Neural progenitor cell (in vitro differentiated cells): ENCODE measurements at places on chromosomes 3 and 15.

DNA sequence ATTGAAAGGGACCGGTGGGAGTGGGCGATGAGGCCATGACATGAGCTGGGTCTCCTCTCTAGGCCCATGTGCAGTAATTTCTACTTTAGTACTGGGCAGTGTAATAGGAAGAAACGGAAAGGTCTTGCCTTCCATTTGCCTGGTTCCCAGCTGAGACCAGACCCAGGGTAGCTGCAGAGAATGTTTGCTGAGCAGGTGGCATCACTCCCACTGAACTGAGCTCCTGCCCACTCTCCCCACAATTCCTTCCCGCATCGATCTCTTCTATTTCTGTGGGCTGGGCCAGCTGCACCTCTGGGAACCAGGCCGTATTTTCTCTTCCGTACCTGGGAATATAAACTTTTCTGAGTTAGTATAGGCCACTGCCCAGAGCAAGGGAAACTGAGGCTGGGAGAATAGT lies 15.8 kb downstream of the ESYT3 start:
- DNase-seq, result no peak

DNA sequence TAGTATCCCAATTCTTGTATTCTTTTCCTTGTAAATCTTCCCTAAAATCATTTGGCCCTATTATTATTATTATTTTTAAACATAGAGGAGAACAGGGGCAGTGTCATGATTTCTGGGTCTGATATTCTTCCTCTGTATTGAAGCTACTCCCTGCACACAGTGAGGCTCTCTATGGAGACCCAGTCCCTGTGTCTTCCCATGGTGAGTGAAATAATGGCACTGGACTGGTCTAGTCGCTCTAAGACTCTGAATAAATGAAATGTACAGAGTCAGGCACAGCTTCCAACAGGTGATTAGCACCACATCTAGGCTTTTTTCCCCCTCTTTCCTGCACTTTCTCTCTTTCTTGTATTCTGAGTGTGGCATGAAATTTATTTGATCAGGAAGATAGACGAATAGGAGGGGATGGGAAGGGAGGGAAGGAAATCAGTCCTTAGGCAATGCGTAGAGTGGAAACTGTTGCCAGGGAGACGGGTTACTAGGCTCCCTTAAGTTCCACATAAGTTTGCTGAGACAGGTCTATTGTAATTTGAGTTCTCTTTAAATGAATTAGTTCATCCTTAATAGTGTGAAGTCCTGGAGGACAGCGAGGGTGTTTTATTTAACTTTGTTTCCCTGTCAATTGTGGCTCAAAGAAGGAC lies 49.0 kb upstream of the NDN start:
- no peak for DNase-seq

GRCh38 chr3:8441969-8442559 lies 59.6 kb upstream of the LMCD1 start:
- DNase-seq, result peak; percentile 84

GRCh38 chr3:2984831-2985220 lies 125.3 kb downstream of the IL5RA start:
- no peak for DNase-seq

GRCh38 chr3:139296141-139296718 lies 47.6 kb upstream of the MRPS22 start:
- no peak for DNase-seq

DNA sequence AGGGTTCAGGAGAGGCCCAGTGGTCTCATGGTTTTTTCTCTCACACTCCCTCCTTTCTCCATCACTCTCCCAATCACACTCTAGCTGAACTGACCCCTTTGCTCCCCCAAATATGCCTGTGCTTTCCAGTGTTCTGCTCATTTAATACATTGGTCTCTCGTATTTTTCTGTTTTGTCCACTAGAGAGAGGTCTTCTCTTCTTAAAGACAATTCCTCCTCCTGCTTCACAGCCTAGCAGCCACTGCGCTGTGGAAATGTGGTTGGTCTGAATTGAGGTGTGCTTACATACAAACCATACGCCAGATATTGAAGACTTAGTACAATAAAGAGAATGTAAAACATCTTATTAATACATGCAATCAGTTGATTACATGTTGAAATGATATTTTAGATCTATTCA lies 60.6 kb upstream of the XCR1 start:
- no peak for DNase-seq

DNA sequence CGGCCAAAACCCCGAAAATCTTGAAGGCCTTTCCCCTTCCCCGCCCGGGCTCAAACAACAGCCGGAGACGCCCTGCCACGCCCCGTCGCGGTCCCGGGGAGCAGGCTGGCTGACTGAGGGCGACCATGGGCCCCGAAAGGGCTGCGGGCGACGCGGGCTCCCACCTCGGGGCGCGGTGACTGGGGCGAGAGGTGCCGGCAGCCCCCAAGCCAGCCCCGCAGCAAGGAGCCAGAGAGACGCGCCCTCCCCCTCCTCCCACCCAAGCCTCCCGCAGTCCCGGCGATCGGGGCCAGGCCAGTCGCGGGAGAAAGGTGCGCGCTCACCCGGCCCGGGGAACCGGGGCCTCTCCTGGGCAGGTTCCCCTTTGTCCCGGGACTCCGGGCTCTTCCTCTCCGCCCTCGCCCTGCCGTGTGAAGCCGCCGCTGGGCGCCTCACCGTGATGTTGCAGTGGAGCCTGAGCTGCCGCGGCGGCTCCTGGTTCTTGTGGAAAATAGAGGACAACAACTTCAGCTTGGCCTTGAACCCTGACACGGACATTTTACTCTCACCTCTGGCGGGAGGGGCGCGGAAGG lies 30.6 kb upstream of the ZSCAN2 start:
- DNase-seq, result peak; percentile 33

GRCh38 chr3:167787440-167787839 lies 51.9 kb downstream of the SERPINI1 start:
- DNase-seq, result no peak

DNA sequence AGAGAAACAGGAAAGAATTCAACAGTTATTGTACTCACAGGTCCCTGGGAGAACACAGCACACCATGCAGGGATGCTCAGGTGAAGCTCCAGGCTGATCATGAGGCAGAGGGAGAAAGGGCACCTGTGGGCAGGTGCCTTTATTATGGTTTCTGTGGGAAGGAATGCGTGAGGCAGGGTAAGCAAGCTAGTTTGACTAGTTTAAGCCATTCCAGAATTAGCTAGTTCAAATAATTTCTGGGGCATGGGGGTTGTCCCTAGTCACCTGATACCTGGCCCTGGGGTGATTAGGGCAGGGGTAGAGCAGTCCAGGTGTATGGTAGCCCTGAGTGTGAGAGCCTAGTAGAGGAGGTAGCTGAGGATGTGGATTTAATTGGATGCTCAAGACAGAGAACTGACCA lies 47.9 kb upstream of the DCLK3 start:
- no peak for DNase-seq

DNA sequence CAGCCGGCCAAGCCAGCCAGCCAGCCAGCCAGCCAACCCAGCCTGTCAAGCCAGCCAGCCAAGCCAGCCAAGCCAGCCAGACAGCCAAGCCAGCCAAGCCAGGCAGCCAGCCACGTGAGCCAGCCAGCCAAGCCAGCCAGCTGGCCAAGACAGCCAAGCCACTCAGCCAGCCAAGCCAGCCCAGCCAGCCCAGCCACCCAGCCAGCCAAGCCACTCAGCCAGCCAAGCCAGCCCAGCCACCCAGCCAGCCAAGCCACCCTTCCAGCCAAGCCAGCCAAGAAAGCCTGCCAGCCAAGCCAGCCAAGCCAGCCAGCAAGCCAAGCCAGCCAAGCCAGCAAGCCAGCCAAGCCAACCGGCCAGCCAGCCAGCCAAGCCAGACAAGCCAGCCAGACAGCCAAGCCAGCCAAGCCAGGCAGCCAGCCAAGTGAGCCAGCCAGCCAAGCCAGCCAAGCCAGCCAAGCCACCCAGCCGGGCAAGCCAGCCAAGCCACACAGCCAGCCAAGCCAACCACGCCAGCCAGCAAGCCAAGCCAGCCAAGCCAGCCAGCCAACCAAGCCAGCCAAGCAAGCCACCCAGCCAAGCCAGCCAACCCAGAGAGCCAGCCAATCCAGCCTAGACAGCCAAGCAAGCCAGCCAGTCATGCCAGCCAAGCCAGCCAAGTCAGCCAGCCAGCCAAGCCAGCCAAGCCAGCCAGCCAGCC lies 199.5 kb downstream of the GOLGA6L6 start:
- DNase-seq, result peak; percentile 45

DNA sequence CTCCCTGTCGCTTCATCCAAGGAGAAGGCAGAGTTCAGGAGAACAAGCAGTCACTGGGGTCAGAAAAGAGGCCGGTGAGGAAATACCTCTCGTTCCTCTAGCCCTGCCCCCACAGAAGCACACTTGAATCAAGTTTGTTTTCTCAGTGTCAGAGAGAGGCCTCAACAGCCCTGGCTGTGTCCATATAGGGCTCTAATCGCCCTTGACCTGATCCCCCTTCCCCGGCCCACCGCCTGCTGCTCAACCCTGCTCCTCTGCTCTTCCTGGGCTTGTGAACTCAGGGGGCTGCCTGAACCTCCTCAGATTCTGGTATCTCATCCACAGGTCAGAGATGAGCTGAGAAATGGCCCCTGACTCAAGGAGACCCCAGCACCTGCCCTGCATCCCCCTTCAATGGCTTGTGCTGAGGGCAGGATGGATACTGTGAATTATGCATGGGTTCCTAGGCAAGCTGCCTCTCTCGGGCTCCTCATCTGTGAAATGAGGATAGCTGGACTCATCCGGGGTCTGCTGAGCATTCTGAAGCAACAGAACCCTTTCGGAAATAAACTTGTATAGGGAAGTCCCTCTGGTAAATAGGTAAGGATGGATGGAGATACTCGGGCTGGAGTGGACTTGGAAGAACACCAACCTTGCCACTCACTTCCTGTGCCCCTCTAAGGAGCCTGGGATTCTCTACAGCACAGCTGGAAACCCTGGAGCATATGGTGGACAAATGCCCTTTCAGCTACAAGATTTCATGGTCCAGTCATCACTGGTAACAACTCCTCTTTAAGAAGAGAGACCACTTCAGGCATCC lies 147.5 kb downstream of the STT3B start:
- DNase-seq, result no peak

DNA sequence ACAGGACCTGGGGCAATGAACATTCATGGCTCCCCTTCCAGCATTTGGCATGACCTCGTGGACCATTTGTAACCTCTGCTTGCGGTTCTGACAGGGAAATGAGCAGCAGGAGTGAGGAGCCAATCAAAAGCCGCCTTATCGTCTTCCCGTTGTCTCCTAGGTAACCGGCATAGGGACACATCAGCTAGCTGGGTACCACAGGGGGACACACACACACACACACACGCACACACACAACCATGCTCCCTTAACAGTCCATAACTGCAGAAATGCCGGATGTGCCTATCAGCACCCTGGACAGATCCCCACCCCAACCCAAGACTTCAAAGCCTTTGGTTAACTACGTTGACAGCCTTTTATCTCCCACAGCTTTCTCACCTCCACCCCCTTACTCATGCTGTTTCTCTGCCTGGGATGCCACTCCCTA lies 53.4 kb upstream of the CCDC174 start:
- peak; percentile 83 for DNase-seq

DNA sequence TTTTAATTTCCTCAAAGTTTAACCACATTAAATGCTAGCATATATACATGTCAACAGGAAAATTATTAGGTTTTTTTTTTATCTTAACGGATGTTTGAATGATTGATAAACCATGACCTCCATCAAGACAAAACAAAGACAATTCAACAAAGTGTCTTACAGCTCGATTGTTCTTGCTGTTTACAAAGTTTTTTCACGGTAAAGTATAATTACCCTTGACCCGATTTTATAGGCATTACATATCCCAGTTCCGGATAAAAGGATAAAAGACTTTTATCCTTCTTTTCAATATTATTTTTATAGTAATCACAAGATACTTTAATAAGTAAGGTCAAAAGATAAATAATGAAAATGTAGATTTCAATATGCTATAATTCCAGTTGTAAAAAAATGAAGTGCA lies 96.9 kb downstream of the RORA start:
- no peak for DNase-seq

DNA sequence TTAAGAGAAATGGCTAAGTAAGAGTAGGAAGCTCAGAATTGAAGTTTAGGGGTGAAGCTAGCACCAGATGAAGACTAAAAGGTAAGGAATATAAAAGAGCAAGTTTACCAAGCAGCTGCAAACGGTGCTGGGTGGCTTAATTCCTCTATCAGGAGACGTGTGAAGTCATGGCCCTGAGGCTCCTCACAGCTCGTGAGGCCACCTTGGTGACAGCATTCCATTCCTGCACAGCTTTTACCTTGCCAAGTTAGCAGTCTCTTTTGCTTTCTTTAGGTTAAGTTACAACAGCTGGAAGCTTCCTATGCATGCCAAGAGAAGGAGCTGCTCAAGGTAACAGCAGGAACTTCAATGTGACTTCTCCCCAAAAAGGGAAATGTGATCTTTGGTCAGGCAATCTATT lies 6.4 kb downstream of the TMCO5A start:
- DNase-seq, result no peak

DNA sequence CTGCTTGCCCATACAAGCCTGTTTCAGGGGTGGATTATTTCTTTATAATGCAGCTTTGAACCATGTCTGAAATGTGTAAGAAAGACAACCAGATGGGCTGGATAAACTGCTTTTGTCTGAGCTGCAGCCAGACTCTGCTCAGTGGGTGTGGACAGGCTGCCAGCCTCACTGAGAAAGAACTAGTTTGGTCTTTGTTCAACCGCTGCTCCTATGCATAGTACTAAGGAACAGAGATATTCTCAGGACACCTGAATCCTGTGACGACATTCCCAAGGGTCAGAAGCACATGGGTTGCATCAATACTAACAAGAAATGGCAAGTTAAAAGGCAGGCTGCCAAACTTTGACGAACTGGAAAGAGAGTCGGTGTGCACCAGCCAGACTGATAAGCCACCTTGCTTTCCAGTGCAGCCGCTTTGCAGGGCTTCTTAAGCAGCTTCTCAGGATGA lies 57.2 kb downstream of the PLD1 start:
- DNase-seq, result no peak

DNA sequence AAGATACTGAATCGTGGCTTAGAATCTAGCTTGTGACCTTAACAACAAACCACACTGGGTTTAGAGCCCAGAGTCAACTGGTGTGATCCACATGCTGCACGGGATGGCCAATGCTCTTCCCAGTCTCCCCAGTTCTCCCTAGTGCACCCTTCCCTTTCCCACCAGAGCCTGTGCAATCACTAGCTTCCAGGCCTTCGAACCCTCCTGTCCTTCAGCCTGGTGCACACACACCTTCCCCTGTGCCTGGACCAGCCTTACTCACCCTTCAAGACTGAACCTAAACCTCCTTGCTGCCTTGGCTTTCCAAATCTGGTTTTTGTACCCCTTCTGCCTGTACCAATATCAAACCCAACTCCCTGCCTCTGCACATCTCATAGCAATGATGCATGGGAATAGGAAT lies 43.8 kb downstream of the WNT5A start:
- no peak for DNase-seq

GRCh38 chr3:61354604-61355003 lies 103.4 kb upstream of the FHIT start:
- DNase-seq, result no peak
